Fibroblast of upper back skin (primary cell): ENCODE measurements at places on chromosomes 1 and 21.

DNA sequence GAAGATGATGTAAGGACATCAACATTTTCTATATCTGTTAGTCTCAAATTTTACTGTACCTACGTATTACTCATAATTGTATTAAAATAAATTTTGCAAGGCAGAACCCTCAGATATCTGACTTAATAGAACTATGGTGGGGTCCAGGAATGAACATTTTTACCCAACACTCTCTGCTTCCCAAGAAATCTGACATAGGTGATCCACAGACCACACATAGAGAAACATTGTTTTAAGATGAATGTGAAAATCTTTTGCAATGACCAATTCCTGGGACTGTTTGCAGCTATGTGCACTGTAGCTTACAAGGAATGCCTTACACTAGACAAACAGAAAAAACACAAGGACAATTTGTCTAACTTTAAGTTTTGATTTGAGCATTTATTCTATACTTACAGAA is 645.6 kb upstream of the ADGRL2 start:
- peak; percentile 93 for DNase-seq

DNA sequence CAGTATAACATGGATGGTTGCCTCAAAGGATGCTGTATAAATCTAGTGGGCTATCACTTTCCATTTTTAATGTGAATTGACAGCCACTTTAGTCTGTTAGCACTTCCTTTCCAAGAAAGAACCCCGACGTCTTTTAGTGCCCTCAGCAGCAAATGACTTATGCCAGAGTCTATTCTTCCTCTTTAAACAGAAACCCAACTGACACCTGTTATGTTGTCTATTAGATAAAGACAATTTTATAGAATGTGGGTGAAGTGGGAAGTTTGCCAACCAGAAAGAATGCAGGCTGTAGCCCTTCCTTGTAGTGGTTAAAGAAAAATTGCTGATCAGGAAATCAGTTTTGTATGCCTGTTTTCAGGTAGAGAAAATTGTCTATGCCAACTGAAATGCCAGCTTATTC is 344.9 kb downstream of the ZNF326 start:
- DNase-seq = no peak

GRCh38 chr1:62436039-62436465 is 797 bp upstream of the USP1 start:
- no peak for DNase-seq

DNA sequence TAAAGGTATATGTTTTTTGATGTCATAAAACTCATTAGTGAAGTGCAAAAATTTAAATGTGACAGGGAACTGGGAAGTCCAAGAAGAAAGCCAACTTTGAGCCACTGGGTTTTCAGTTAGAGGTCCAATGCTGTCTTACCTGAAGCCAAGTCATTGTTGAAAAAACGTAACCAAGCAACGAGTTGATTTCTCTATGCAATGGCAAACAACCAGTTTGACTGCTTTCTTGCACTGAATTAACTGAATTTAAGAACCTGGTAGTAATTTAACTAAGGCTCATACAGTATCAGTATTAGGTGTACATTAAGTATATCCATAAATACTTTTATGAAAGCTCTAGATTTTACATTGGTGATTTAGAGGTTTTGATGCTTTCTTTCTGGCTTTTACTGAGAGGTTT is 20.2 kb upstream of the S1PR1 start:
- DNase-seq = no peak

- peak; percentile 41 for DNase-seq
Measured at GRCh38 chr21:33266050-33266788, at the start of gene IL10RB. Gene IL10RB (plus strand): TSS chr21:33266367. CDS start chr21:33266466, 99 bp downstream.

- no peak for DNase-seq
Measured at GRCh38 chr1:169426174-169426705, 1.0 kb downstream of the CCDC181 start.
